ENCODE measurements at places on chromosomes 2 and 18.

- no peak for DNase-seq
Observed at GRCh38 chr2:174694920-174695319, 69.4 kb downstream of the CHRNA1 start.

DNA sequence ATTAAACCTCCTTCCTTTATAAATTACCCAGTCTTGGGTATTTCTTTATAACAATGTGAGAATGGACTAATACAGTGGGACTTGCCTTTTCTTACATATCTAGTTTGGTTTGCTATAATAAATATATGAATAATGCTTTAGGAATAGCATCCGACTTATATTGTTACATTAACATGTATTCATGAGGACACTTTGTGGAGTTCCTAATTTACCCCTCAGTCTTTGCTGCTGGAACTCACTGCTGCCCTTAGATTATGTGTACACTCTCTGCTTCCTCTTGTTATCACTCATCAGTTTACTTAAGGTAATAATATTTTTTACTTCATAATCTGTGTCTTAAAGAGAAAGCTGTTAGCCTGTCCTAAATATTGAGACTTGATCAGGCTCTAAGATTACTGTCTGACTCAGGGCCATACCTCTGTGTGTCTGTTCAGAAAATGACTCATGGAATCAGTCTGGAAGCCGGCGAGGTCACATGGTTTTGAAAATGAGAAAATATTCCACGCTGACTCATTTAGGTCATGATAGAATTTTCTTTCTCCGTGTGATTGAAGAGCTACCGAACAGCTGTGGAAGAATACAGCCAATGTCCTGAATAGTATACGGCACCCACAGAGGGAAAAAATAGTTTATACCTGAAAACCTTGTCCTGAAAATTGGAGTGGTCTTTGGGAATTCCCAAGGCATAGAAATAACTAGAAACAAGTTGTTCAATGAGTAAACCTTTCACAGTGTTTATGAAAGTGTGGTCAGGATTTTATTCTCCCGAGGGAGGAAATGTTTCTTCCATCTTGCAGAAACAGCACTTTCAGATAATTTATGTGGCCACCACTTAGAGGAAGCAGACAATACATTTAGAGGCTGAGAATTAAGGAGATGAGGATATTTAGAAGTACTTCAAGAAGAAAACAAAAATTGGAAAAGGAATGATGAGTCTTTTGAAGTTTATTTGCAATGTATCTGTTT, 156.4 kb downstream of the DSEL start:
- no peak for DNase-seq

- no peak for DNase-seq
Observed at GRCh38 chr18:75202696-75203365, 6.1 kb downstream of the PTGR3 start.

GRCh38 chr2:84532291-84532690, 16.0 kb downstream of the DNAH6 start:
- no peak for DNase-seq

GRCh38 chr2:99660616-99661406, 171.0 kb upstream of the REV1 start:
- no peak for DNase-seq

DNA sequence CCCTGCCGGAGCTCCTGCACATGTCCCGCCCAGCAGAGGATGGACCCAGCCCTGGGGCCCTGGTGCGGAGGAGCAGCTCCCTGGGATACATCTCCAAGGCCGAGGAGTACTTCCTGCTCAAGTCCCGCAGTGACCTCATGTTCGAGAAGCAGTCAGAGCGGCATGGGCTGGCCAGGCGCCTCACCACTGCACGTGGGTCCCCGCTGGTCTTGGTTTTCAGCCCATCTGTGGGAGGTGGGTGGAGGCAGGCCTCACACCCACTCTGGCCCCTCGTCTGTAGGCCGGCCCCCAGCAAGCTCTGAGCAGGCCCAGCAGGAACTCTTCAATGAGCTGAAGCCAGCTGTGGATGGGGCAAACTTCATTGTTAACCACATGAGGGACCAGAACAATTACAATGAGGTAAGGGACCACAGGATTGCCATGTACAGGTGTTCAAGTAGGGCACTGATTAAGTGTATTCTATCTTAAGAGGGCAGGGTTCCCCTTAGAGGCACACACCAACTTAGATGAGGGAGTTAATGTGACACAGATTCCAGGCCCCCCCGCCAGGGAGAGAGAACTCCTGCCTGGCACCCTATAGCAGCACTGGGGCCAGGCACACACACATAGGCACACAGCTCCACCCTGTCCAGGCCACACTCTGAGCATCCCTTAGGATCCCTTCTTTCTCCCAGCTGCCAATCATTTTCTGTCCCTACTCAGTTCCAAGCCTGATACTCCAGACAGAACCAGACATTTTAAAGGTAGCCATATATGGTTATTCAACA, 5.4 kb upstream of the CHRNG start:
- no peak for DNase-seq

DNA sequence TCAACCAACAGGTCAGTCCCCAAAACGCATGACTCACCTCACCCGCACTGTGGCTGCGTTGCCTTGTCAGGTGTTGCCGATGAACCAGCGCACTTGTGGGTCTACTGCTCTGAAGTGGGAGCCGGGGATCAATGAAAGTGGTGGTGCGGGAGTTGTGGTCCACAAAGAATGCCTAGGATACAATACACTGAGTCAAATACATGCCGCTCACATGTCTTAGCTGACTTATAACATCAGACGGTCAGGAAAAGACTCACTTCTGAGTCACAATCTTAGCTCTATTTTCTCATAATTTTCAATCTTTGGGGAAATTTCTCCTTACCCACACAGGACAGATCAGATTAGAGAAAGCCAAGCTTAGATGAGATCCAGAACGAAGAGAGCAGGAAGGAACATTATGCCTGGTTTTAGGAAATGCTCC, 107.1 kb upstream of the STK17B start:
- DNase-seq = no peak

GRCh38 chr2:116761864-116762263, 1052.6 kb upstream of the DDX18 start:
- no peak for DNase-seq

DNA sequence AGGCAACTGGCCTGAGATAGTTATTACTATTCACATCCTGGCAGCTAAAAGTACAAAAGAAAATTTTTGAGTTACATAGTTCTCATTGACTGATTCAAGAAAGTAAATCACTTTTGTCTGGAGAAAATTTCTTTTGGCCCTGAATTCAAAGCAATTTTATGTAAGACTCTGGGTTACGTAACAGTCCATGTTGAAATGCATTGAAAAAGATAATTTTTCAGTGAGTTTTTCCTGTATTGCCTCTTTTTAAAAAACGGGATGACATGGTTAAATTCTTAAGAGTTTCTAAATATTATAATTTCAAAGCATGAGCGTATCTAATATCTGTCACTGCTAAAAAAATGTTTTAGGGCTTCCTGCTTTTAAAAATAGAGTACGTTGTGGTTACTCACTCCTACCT, 72.7 kb downstream of the ANKRD12 start:
- DNase-seq = no peak

DNA sequence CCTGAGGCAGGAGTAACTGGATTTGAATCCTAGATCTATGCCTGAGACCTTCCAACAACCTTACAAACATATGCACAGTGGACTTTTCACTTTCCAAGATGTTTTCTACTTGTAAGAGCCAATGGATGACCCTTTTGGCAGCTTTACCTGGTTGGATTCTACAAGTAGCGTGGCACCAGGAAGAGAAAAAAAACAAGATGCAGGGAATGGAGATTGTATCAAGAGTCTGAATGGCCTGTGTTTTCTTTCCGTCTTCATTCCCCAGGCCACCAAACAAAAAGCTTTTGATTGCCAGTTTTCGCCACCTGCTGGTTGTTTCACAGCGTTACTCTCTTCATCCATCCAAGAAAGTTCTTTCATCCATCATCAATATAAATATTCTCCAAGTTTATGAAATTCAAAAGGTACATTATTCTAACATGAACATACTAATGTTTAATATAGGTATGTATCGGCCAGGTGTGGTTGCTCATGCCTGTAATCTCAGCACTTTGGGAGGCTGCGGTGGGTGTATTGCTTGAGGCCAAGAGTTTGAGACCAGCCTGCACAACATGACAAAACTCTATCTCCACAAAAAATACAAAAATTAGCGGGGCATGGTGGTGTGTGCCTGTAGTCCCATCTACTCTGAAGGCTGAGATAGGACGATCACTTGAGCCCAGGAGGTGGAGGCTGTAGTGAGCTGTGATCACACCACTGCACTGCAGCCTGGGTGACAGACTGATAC, 3.5 kb upstream of the BCL2 start:
- no peak for DNase-seq

DNA sequence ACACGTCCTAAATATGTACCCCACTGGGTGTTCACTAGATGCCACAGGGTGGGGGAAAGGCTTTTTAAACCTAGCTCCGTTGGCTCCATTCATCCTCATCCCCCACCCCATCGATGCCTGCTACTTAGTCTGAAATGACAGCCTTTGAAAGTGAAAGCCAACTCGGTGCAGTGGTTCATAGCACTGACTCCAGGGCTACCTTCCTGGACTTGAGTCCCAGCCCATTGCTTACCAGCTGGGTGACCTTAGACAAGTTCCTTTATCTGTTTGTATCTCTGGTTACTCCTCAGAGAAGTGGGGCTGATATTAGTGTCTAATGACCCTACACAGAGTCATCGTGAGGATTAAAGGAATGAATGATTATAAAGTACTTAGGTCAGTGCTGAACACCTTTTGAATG, 24.4 kb downstream of the EHD3 start:
- DNase-seq = no peak

DNA sequence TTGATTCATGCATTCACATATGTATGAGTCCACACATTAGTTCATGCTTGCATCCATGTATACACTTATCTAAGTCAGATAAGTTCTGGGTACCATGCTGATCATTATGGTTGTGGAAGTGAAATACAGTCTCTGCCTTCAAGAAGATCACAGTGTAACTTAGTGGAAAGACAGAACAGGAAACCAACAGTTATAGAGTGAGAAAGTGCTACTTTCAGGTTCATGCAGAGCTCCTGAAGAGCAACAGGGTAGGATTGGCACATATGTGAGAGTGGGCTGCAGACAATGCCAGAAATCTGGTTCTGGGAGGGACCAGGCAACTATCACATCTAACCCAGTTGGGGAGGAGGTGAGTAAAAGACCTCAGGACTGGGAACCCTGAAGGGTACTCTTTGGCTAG, 35.4 kb upstream of the PGAP1 start:
- no peak for DNase-seq

DNA sequence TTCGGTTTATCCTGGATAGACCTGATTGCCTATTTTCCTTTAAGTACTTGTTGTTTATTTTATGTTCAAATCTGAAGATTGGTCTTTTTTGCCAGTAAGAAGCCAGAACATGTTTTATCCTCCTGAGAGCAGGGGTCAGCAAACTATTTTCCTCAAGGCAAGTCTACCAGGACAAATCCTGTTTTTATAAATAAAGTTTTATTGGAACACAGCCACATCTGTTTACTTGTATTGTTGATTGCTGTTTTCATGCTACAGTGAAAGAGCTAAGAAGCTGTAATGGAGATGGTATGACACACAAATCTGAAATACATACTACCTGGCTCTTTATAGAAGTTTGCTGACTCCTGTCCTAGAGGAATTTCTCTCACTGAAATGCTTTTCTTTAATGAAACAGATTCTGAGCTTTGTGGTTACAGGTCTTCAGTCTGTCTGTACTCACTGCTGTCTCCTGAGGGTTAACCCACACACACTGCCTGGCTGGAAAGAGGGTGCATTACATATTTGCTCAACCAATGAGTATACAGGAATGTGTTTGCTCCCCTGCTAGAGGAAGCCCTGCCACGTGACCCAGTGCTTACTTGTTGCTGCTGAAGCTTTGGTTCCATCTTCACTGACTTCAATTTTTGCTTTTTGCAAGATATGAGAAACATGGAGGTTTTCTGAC, 22.6 kb downstream of the MRPL44 start:
- no peak for DNase-seq

DNA sequence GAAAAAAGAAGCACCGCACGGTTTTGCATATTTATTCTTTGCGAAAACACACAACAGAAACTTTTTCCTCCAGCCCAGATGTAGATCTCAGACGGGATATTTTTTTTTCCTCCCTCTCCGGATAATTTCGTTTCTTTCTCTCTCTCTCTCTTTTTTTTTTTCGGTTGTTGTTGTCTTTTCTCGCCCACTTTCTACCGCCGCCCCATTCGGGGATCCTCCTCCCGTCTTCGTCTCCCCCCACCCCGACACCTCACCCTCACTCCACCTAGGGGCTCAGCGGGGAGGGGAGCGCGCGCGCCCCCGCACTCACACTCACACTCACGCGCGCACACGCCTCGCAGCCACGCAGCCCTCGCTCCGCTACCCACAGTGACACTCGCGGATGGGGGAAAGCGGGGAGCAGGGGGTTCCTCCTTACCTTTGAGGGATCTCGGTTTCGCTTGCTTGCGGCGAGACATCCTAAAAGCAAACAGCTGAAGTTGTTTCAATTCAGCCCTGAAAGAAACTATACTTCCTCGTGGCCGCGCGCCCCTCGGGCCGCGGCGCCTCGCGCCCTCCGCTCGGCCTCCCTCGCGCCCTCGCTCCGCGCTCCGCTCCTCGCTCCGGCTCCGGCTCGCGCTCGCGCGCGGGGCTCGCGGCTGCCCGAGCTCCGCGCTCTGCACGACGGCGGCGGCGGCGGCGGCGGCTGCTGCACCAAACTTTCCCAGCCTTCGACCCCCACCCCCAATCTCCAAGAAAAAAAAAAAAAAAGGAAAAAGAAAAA, 1.3 kb downstream of the ZNF521 start:
- no peak for DNase-seq

DNA sequence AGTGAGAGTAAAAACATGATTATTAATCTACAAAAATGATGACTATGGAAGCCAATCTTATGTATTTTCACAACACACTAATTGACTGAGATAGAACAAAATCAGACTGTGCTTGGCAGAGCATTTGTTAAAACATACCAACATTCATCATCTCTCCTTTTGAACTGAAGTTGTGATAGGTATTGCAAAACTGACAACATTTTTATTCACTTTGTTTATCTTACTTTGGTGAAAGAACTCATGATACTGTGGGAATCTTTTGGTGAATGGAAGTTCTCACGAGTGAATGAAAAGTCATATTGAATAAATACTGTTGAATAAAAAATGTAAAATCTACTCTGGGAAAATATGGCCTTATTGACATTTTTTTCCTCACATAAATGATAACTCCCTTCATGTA, 1430.2 kb upstream of the PIK3C3 start:
- no peak for DNase-seq
